ENCODE measurements at places on chromosomes 2 and 18. TPM values are rescaled to one million over a fixed set of nuclear protein-coding genes. Genes with fewer than 3 reads are reported as not detected.

Gene CCBE1
- total RNA-seq: 4.4 TPM

Gene TNFRSF11A
- total RNA-seq: 10.6 TPM

Gene CYP26B1
- total RNA-seq: 0.36 TPM

Gene EHD3
- 12.0 TPM for total RNA-seq

Gene UGT1A3
- total RNA-seq: not detected

Gene BCL11A
- 59.3 TPM for total RNA-seq

Gene RPS27A
- total RNA-seq: 1,431 TPM

Gene MBD2
- total RNA-seq: 36.2 TPM

Gene CFC1
- 0.31 TPM for total RNA-seq

Gene RNF152
- 2.2 TPM for total RNA-seq

Gene CFAP65
- total RNA-seq: 0.13 TPM

Gene LDLRAD4
- total RNA-seq: 1.2 TPM

Gene POU3F3
- total RNA-seq: 0.09 TPM

Gene TFPI
- 7.1 TPM for total RNA-seq

Gene ACVR1C
- total RNA-seq: 0.40 TPM

Gene TMEM200C
- 8.3 TPM for total RNA-seq

Gene ZC3H6
- 6.9 TPM for total RNA-seq

Gene CCDC150
- 31.9 TPM for total RNA-seq

Gene MARCHF4
- 2.9 TPM for total RNA-seq

Gene TFCP2L1
- total RNA-seq: 3.2 TPM

Gene ASIC4
- 0.19 TPM for total RNA-seq

Gene STARD6
- total RNA-seq: not detected

Gene CNDP1
- not detected for total RNA-seq

Gene SCTR
- total RNA-seq: not detected

Gene INHBB
- total RNA-seq: 0.23 TPM

Gene TTN
- total RNA-seq: 9.7 TPM

Gene SALL3
- total RNA-seq: 54.5 TPM

Gene CD226
- total RNA-seq: not detected

Gene SP5
- not detected for total RNA-seq

Gene XIRP2
- total RNA-seq: 0.11 TPM

Gene PROKR1
- 3.9 TPM for total RNA-seq

Gene CAPN14
- total RNA-seq: 0.08 TPM

Gene ACADL
- total RNA-seq: 0.34 TPM

Gene OR6B2
- total RNA-seq: not detected

Gene TCF7L1
- 110 TPM for total RNA-seq

Gene HOXD9
- not detected for total RNA-seq

Gene TLX2
- 0.17 TPM for total RNA-seq

Gene PHOSPHO2
- 8.5 TPM for total RNA-seq
